ENCODE measurements at places on chromosomes 2 and 18.

DNA sequence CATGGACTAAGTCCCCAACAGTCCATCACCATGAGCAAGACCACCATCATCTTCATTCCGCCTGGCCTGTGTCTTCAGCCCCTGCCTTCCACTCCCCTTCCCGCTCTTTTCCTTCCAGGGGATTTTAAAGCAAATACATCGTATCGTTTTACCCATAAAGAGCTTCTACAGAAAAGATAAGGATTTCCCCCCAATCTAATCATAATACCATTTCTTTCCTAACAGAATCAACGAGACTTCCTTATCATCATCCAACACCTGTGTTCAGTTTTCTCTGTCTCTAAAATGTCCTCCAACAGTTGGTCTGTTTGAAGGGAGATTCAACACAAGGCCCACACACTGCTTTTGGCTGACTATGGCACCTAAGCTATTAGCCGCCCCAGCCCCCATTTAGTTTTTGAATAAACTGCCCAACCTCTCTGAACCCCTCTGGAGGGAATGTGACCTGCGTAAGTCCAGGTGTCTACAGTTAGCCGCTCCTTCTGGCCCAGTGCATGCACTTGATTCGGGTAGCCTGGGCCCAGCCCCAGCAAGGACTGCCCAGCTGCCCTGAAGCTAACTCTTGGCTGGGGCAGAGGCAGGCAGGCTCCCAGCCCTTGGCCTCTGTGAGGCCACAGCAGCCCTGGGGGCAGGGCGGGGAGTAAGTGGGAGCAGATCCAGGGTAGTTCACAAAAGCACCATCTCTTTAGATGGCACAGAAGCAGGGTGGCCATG is 25.3 kb upstream of the SEMA4C start:
- no peak for DNase-seq

- no peak for DNase-seq
These were observed 88.7 kb upstream of the CXCR4 start for GRCh38 chr2:136206613-136207012.

GRCh38 chr18:36503477-36503876 is 206.0 kb downstream of the FHOD3 start:
- DNase-seq: no peak

DNA sequence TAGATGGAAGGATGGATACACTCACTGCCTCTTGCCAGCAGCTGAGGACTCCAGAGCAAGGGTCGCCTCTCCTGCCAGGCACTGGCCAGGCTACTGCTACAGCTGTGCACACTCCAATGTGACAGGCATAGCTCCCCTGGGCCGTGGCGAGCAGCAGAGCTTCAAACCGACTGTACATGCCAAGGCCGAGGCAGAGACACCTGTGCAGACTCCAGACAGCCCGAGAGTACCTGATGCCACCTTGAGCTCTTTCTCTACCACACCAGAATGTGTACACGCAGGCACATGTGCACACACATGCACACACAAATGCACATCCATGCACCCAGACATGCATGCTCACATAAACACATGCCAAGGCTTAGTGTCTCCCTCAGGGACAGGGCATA is 508.3 kb upstream of the MYT1L start:
- DNase-seq: no peak

DNA sequence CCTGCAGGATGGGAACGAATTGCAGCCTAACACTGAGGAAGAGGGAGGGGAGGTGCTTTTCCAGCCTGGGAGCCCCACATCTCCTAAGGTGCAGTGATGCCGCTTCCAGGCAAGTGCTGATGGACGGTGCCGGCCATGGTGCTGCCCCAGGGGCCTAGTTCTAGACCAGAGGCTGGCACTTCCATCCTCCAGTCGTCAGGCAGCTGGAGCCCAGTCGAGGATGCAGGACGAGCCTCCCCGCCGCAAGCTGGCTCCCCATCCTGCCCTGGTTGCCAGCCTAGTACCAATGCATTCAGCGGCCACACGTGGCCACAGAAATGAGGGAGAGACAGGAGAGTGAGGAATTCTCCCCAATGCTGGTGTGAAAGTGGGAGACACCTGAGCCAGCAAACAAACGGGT is 413.5 kb downstream of the ZNF516 start:
- no peak for DNase-seq

DNA sequence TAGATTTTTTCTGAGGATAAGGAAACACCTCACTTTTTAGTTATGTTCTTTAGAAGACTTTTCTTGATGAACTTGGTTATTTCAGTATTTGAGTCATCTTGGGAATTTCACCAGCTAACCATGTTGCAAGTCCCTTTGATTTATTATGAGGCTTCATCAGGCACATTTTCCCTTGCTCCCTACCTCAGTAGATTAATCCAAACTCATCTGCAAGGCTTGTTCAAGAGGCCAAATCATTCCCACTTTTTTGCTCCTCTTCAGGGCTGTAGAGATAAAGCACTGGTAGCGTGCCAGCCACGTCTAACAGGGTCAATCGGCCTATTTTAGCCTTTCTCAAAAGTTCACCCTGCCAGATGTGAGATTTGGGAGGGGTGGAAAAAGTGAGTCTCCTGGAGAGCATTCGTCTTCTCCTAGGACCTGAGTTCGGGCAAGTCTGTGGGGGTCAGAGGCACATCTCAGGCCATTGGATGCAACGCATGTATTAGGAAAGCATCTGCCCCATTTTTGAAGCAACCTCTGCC is 120.3 kb downstream of the RDH14 start:
- no peak for DNase-seq

DNA sequence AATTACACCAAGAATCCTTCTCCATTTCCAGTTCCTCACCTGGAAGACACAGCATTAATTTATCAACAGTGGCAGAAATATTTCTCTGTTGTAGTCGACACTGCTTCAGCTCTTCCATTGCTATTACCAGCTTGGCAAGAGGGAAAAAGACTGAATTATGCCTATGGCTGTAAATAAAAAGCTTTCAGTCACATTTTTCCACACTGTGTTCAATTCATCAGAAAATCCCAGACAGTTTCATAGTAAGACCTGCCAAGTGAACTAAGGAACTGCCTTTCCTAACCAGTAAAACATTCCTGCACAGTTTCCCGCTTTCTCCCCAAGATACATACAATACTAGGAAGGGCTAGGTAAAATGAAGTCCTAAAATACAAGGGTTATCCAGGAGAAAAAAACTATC is 94.7 kb downstream of the EXOC6B start:
- no peak for DNase-seq

GRCh38 chr2:85160966-85161960 is 28.1 kb downstream of the TCF7L1 start:
- no peak for DNase-seq

DNA sequence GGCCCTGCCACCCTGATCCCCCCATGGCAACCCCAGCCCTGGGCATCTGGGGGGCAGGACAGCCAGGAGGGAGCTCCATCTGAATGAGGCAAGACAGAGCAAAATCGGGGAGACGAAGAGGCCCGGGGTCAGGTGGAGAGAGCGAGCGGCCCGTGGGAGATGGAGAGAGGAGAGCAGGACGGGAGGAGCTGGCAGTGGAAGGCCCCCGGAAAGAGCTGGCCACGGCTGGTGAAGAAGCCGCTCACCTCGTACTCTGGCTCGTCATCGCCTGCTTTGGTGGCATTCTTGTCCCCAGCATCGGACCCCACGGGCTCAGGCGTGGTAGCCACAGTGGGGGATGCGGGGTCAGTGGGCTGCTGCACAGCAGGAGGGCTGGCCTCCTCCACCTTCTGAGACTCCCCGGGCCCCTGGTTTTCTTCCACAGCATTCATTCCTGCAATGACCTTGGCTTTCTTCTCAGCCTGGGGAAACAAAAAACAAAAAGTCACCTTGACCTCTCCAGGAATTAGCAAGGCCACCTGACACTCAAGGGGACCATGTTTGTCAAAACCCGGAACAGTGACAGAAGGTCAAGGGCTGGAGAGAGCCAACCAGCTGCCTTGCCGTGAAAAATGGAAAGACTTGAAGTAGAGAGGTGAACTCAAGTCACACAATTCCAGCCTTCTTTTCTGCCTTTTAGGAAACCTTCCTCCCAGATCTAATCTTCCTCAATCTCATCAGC is 79.6 kb upstream of the POMC start:
- no peak for DNase-seq

DNA sequence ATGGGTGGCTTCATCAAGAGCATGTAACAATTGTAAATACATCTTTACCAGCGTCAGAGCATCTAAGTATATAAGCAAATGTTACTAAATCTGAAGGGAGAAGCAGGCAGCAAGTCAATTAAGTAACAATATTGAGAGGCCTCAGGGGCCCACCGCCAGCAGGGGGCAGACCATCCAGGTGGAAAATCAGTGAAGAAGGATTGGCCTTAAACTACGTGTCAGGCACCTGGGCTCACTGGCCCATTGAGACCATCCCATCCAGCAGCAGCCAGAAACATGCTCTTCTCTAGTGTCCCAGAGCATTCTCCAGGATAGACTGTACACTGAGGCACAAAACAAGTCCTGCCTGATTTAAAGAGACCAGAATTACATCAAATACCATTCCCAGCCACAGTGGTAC is 96.2 kb upstream of the SNTG2 start:
- DNase-seq: peak; percentile 20

- no peak for DNase-seq
These were observed 330.3 kb downstream of the TNS1 start for GRCh38 chr2:217672472-217672871.

GRCh38 chr2:196520605-196521004 is 118.9 kb upstream of the CCDC150 start:
- DNase-seq: no peak

GRCh38 chr2:204069804-204070203 is 133.2 kb downstream of the ICOS start:
- DNase-seq: no peak

DNA sequence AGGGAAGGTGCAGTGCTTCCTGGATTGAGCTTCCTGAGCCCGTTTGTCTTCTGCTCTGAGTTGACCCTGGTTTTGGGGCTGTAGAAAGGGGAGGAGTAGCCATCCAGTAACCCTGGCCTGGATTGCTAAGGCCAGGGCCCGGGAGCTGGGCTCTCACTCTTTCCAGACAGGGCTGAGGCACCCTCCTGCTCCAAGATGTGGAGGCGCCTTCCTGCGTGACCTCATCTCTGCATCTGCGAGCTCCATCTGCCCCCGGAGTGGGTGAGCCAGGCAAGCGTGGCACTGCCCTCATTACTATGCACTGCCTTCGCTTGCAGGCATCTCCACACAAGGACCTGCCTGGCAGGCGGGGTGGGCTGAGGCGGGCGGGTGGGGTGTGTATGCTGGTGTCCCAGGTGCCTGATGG is 58.0 kb downstream of the RAB31 start:
- peak; percentile 28 for DNase-seq

DNA sequence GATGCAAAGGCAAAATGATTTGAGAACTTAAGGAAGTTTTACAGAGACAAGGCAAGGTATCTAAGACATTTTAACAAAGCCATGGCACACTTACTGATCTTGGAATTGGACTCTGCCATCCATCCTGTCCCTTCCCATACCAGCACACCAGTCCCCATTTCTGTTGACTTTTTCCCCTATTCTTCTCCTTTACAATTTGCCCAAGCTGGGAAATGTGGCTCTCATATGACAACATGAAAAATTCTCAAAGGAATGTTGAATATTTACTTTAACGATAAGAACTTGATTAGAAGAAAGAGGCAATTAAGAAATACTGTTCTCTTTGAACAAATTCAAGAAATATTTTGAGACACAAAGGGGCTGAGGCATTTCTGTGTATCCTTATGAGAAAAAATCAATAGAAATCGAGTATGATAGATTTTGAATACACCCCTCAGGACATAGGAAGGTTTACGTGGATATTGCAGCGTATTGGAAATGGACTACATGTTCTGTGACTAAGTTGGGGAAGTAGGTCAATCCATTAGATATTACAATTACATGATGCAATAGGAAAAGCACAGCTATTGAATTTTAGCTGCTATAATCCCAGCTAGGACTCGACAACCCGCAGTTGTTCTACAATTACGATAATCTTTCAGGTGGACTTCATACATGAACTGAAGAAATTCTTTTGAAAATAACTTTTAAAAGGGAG is 201.6 kb downstream of the TRIB2 start:
- DNase-seq: no peak

DNA sequence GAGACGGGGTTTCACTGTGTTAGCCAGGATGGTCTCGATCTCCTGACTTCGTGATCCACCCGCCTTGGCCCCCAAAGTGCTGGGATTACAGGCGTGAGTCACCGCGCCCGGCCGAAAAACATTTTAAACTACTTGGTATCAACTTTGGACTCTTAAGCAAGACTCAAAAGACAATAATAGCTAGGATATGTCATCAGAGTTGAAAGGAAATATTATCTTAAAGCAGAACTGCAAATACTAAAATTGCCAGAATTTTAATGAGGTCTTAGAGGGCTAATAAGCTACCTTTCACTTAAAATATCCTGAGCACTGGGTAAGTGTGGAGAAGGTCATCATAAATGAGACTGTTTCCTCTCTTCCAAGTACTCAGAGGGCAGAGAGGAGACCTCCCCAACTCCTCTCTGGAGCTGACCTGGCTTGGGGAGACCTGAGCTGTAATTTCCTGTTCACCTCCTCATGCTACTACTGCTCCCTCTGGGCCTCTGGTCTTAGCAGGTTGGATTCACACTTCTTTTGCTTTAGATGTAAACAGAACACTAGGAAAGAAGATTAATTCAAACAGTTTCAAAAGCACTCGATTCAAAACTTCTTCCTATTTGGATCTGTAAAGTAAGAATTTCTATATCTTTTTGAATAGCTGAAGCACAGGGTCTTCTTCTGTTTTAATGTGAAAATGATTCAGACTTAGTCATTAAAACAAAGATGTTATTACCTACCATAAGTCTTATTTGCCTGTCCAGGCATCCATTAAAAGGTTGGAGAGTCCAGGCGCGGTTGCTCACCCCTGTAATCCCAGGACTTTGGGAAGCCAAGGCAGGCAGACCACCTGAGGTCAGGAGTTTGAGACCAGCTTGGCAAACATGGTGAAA is 16.5 kb downstream of the CNRIP1 start:
- DNase-seq: no peak

- no peak for DNase-seq
These were observed 68.7 kb downstream of the NCK2 start for GRCh38 chr2:105813405-105813804.

GRCh38 chr2:85422072-85422457 is 3.6 kb downstream of the SH2D6 start:
- no peak for DNase-seq

DNA sequence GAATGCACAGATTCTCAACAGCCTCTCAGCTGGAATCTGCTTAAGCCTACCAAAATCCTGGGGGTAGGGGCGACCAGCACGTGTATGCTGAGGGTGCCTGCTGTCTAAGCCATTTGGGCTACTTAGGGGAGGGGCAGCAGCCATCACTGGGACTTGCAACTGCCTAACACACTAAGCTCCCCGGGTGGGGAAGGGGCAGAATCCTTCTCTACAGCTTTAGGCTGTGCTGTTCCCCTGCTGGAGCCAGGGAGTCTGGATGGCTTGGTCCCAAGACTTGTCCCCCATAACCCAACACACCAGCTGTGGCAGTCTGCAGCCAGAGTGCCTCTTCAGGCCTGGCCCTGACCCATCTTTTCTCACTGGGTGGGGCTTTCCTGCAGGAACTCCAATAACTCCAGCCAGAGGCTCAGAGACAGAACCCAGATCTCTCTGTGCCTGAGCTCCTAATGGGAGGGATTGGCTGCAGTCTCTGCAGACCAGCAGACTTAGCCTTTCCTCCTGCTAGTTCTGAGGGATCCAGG is 305.4 kb upstream of the RND3 start:
- no peak for DNase-seq

Data from KBM-7 (cell line).